ENCODE measurements at places on chromosomes 3 and 15.

DNA sequence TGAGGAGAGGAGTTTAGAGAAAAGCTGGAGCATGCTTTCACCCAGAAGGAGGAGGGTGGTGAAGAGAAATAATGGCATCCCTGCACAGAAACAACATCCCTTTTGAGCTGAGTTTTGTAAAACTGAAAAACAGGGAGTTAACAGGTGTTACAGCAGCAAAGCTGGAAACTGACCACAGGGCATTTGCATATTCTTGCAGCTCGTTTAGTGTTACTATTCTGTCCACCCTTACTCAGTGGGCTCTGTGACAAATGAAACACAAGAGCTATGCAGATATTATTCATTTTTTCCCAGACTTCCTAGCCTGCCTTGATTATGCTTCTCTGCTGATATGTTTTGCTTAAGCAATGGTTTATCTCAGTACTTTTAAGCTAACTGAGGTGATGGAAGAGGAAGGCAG is 272.0 kb downstream of the NEK10 start:
- DNase-seq, result no peak

- no peak for DNase-seq
Observed at GRCh38 chr3:164673738-164674137, 404.6 kb downstream of the SI start.

DNA sequence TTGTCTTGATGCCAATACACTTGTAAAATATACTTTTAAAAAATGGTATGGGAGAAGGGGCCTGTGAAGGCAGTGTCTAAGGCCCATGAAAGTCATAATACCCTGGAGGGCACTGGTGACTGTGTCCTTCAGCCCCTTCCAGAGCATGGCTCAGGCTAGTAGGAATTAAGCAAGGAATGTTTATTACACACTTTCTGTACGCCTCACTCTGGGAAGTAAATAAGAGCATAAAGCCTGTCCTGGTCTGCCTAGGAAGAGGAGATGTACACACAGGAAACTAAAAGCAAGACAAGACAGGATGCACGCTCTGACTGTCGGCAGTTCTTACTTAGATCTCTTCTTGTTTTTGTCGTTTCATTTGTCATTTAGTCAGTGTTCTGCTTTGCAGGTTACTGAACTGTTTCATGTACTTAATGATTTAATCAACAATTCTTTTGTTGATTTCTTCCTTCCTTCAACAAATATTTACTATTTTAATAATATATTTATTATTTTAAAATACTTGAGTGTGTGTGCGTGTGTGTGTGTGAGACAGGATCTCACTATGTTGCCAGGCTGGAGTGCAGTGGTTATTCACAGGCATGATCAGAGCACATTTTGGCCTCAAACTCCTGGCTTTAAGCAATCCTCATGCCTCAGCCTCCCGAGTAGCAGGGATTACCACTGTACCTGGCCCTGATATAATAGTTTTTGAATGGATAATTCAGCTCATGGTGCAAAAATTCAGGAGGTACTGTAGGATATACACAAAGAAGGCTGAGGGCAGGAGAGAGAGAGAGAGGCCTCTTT is 9.0 kb upstream of the SMAD6 start:
- no peak for DNase-seq

GRCh38 chr15:89936051-89936785 is 23.5 kb upstream of the ARPIN start:
- no peak for DNase-seq

DNA sequence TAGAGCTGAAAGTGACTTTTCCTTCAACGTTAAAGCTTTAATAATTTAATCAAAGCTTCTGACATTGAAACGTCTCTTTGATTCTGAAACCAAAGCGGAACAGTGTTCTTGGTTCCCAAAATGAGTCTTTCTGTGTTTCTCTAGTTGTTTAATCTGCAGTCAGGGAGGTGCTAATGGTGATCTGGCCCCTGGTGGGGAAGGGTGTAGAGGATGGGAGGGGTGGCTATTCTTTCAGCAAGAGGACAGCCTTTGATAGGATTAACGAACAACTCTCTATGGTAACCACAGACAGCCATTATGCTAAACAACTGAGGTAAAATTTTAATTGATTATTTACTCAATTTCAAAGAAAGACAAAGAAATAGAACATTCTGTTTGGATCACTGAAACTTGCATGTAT is 79.9 kb upstream of the CADPS start:
- DNase-seq, result no peak

DNA sequence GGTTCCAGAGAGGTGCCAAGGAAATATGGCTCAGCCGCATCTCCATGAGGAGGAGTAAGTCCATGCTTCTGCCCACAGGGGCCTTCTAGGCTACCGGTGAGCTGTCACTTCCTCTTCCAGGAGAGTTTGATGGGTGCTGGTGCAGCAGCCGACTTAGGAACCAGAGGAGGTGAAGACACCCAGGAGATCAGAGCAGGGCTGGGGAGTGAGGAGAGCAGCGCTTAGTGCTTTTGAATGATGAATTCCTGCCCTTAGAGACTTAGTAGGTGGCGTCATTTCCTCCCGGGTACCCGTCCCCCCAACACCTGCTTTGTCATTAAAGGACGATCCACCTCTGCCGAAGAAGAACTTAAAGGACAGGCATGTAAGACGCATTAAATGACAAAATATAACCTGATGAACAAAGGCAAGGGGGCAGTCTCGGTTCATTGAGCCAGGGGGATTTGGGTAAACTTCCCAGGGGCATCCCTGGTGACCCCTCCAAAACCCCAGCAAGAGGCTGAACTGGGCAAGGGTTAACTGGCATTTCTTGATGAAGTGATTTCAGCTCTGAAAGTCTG is 67.6 kb downstream of the HES1 start:
- DNase-seq, result no peak

GRCh38 chr3:41794748-41795589 is 166.9 kb downstream of the ULK4 start:
- no peak for DNase-seq

DNA sequence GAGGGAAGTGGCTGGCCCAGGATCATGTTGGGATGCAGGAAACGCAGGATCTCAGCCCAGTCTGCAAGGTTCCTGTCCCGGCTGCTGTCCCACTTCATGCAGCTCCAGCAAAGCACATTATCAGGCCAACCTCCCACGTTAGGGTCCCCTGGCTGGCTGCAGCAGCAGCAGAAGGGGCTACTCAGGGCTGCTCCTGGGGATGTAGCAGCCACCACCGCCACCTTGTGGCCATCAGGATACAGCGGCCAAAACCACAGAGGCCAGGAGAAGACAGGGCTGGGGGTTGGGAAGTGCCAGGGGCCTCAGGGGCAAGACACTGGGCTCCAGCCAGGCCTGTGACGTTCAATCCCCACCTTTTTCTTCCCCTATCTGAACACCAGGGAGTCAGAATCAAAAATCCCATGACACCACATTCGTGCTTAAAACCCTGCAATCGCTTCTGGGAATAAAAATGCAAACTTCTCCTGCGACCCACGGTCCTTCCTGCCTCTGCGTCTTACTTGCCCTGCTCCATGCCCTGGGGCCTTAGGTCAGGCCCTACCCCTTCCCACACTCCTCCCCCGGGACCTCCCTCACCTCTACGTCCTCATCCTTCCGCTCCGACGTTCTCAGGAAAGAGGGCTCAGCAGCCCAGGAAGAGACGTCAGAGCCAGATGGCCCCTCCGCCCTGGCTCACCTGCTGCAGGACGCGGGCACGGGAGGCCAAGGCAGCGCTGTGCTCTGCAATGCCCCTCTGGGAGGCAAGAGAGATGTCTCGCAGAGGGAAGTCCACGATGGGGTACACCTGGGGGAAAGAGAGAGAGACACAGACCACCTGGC is 21.5 kb downstream of the SSUH2 start:
- no peak for DNase-seq

DNA sequence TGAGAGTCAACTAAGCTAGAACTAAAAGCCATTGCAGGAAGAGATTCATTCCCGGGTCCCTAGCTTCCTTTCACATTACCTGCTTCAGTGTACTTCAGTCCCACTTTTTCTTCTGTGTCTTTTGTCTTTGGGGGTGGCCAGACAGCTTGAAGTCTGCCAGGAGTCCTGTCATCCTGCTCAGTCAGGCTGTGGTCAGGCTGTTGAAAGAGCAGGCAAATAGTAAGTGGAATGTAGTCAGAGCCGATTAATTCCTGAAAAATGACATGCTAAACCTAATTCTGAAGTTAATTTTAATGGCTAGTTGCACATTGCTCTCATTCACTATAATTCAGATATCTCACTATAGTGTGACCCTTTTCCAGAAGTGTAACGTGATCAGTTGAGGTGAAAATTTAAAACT is 129.6 kb downstream of the FMN1 start:
- DNase-seq, result no peak

DNA sequence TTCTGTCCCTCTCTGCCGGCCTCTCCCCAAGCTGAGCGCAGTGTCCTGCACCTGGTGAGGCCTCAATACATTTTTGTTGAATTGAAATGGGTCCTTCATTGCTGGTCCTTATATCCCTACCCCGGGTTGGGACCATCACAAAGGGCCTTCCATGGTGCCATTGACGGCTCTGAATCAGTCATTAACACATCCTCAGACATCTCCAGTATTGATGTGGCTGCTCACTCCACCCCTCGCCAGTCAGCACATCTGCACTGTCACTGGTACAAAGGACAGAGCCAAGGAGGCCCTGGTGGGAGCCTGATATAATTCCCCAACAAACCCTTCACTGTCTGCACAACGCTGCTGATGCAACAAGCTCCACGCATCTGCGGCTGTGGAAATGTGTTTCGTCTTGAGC is 191.6 kb upstream of the TOPAZ1 start:
- DNase-seq, result no peak

DNA sequence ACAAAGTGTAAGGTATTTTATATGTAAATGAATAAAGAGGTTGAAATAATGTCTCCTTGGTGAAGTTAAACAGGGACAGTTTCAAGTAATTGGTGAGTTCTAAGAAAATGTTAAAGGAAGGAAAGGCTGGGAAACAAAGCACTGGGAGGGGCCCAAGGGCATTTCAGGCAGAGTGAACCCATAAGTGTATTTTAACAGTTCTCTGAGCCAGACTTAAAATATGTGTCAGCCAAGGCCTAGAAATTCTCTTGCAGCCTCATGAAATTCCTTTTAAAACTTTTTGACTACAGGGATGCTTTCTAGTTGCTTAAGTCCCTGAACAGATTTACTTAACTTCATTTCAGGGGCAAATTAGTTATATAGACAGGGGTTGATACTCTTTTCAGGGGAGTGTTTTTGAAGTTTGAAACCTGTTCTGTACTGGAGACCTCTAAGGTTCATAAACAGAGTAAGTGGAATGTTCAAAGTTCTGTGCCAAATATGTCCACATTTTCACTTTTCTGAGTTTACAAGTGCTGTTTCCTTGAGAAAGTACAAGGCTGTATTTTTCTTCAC is 77.6 kb downstream of the GALK2 start:
- DNase-seq, result no peak

DNA sequence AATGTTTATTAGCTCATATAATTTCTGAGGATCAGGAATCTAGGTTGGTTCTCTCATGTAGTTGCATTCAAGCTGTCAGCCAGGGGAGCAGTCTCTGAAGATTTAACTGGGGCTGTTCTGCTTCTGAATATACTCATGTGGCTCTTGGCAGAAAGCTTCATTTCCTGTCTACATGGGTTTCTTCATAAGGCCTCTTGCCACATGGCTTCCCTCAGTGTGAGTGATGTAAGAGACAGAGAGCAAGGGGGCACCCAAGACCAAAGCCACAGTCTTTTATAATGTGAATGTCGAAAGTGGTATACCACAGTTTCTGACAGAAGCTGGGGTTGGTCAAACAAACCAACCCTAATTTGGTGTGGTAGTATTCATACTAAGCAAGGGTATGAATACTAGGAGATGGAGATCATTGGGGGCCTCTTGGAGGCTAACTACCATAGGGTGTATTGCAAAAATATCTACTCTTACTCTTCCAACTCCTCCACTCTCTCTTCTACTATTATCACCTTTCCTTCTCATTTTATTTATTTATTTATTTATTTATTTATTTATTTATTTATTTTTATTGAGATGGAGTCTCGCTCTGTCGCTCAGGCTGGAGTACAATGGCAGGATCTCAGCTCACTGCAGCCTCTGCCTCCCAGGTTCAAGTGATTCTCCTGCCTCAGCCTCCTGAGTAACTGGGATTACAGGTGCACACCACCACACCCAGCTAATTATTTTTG is 123.8 kb downstream of the B3GALNT1 start:
- no peak for DNase-seq

- DNase-seq, result no peak
Observed at GRCh38 chr15:35665896-35666536, 120.1 kb upstream of the DPH6 start.

DNA sequence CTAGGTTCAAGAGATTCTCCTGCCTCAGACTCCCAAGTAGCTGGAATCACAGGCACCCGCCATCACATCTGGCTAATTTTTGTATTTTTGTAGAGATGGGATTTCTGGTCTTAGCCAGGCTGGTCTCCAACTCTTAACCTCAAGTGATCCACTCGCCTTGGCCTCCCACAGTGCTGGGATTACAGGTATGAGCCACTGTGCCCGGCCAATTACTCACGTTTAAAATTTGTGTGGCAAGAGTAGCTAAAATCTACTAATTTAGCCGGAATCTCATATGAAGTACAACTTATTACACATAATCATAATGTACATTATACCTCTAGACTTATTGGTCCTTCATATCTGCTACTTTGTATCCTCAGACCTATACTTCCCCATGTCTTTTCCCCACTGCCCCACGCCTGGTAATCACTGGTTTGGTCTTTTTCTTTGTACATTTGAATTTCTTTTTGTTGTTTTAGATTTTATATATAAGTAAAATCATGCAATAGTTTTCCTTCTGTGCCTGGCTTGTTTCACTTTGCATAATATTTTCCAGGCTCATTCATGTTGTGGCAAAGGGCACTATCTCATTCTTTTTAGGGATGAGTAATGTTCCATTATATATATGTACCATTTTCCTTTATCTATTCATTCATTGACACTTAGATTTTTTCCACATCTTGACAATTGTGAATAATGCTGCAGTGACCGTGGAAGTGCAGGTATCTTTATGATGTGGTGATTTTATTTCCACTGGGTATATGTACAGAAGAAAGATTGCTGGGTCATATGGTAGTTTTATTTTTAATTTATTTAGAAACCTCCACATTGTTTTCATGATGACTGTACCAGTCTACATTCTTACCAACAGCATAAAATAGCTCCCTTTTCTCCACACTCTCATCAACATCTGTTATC is 605.0 kb upstream of the CBLB start:
- DNase-seq, result no peak

DNA sequence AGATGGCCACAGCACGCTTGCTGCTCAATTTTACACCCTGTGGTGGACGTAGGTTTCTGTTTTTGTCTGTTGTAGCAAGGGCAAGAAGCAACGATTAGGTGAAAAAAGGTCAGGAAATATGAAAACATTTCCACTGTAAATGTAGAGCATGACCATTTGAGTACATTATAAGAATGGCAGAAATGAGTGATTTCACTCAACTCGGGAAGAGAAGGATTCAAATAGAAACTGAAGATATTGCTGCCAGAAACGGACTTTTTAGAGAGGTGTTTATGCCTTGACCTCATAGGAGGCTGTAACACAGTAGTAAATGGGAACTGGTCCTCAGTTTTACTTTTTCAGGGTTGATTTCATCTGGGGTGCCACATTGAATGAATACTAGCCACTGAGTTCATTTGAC is 33.1 kb upstream of the GASK1A start:
- DNase-seq, result no peak

GRCh38 chr3:130276203-130276803 is 69.2 kb upstream of the COL6A5 start:
- no peak for DNase-seq

GRCh38 chr15:39597336-39597735 is 16.5 kb downstream of the THBS1 start:
- no peak for DNase-seq

- no peak for DNase-seq
Observed at GRCh38 chr3:51340989-51341636, 44.0 kb upstream of the MANF start.

GRCh38 chr3:131795390-131796090 is 239.3 kb downstream of the CPNE4 start:
- no peak for DNase-seq
